ENCODE measurements at places on chromosomes 6 and 20. TPM values are rescaled to one million over a fixed set of nuclear protein-coding genes. Genes with fewer than 3 reads are reported as not detected.

CD109 gene
- 1.2 TPM for total RNA-seq

SIGLEC1 gene
- total RNA-seq: not detected

MEI4 gene
- total RNA-seq: 1.0 TPM

ZCCHC3 gene
- 43.4 TPM for total RNA-seq

FGD2 gene
- total RNA-seq: 0.06 TPM

IL17A gene
- total RNA-seq: not detected

POM121L2 gene
- not detected for total RNA-seq

GSTA2 gene
- total RNA-seq: not detected

TBXT gene
- not detected for total RNA-seq

XKR7 gene
- total RNA-seq: 0.07 TPM

WFDC12 gene
- total RNA-seq: not detected

CPNE5 gene
- 0.56 TPM for total RNA-seq

PCK1 gene
- total RNA-seq: not detected

GHRH gene
- not detected for total RNA-seq

IMPG1 gene
- total RNA-seq: not detected

LAMA5 gene
- 63.9 TPM for total RNA-seq

TRIM40 gene
- total RNA-seq: not detected

MDFI gene
- 29.5 TPM for total RNA-seq

MARCKS gene
- total RNA-seq: 133 TPM

OOEP gene
- total RNA-seq: not detected

HSPA1B gene
- total RNA-seq: 65.1 TPM

RPS18 gene
- total RNA-seq: 4,663 TPM

SLPI gene
- total RNA-seq: not detected

SLC4A11 gene
- 0.95 TPM for total RNA-seq

SPATA25 gene
- total RNA-seq: 0.43 TPM

CHRNA4 gene
- total RNA-seq: not detected

MRAP2 gene
- 0.75 TPM for total RNA-seq

LY86 gene
- total RNA-seq: not detected

CYP24A1 gene
- not detected for total RNA-seq

ERVFRD-1 gene
- not detected for total RNA-seq

PTGIS gene
- 31.3 TPM for total RNA-seq

HLA-DRB5 gene
- 3.4 TPM for total RNA-seq

TPD52L2 gene
- 80.1 TPM for total RNA-seq

C6orf58 gene
- total RNA-seq: not detected

ALDH5A1 gene
- total RNA-seq: 3.5 TPM

BMP2 gene
- 7.3 TPM for total RNA-seq

PBOV1 gene
- total RNA-seq: not detected

APCDD1L gene
- total RNA-seq: not detected

SLC17A3 gene
- total RNA-seq: not detected

ZSCAN16 gene
- total RNA-seq: 8.4 TPM

SLC17A1 gene
- not detected for total RNA-seq

TTK gene
- total RNA-seq: 139 TPM

TINAG gene
- total RNA-seq: not detected

RIMS1 gene
- 2.5 TPM for total RNA-seq

TPD52L1 gene
- total RNA-seq: 2.7 TPM

TMEM200A gene
- 12.8 TPM for total RNA-seq

Data from neural progenitor cell (in vitro differentiated cells).